Frontal cortex (tissue), 4 donors: ENCODE measurements at places on chromosomes 3 and 15. TPM values are rescaled to one million over a fixed set of nuclear protein-coding genes. Genes with fewer than 3 reads are reported as not detected.

The PLAAT1 gene
- 18.3 TPM for total RNA-seq

The CYP1A2 gene
- total RNA-seq, result not detected

The CMTM8 gene
- total RNA-seq, result 0.41 TPM

The DNAH1 gene
- 1.2 TPM for total RNA-seq

The CFAP100 gene
- total RNA-seq, result 3.7 TPM

The ALG1L2 gene
- total RNA-seq, result not detected

The ABHD5 gene
- 26.1 TPM for total RNA-seq

The SCN11A gene
- total RNA-seq, result under 0.01 TPM

The HHATL gene
- total RNA-seq, result not detected

The RPL35A gene
- total RNA-seq, result 1,311 TPM

The TAGLN3 gene
- total RNA-seq, result 174 TPM

The LEKR1 gene
- total RNA-seq, result 0.82 TPM

The ACP3 gene
- not detected for total RNA-seq

The ROPN1 gene
- total RNA-seq, result not detected

The GPR15 gene
- not detected for total RNA-seq

The TMCO5A gene
- total RNA-seq, result not detected

The CTDSPL gene
- total RNA-seq, result 15.5 TPM

The GXYLT2 gene
- total RNA-seq, result 2.4 TPM

The SLC51B gene
- not detected for total RNA-seq

The GCNT3 gene
- total RNA-seq, result 0.41 TPM

The B3GALNT1 gene
- 152 TPM for total RNA-seq

The FEZF2 gene
- total RNA-seq, result 12.2 TPM

The NMB gene
- 2.4 TPM for total RNA-seq
